Pulmonary artery endothelial cell (primary cell): ENCODE measurements at places on chromosomes 1 and 21.
A peak's percentile ranks its signal among the peaks of the same experiment; 100 is the strongest.

- no peak for DNase-seq
Measured at GRCh38 chr1:113660088-113660487, 99.2 kb downstream of the PHTF1 start.

DNA sequence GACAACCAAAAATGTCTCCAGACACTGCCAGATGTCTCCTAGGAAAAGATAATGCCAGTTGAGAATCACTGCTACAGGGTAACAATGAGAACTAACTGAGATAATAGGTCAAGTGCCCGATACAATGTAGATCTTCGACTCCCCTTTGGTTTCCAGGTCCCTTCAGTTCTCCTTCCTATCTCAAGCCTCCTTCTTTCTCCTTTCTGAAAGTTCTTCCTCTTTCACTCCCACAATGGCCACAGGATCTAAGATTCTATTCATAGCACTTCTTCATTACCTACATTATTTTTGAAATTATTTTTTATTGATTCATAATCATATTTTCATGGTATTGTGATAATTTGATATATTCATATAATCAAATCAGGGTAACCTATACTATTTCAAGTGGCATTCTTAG lies 6.3 kb downstream of the PFDN2 start:
- no peak for DNase-seq

GRCh38 chr1:31549809-31550620 lies 26.3 kb upstream of the TINAGL1 start:
- DNase-seq = no peak

- DNase-seq = no peak
Measured at GRCh38 chr21:34313116-34313515, 50.7 kb upstream of the KCNE2 start.

DNA sequence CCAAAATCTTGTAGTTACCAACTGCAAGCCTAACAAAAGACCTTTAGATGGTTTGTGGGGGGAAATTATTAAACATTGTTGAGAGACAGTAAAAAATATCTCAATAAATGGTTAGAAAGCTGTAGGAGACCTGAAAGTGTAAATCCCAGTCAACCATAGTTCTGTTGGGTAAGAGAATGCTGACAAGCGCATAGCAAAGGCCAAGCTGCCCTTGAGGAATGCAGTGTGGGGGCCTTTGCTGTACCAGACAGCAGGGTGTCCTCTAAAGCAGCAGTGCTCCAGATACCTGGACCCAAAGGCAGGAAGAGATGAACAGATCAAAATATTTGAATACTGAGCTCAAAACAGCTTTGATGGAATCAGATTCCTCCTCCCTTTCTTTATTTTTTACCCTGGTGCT lies 54.6 kb downstream of the OBSCN start:
- DNase-seq = no peak

DNA sequence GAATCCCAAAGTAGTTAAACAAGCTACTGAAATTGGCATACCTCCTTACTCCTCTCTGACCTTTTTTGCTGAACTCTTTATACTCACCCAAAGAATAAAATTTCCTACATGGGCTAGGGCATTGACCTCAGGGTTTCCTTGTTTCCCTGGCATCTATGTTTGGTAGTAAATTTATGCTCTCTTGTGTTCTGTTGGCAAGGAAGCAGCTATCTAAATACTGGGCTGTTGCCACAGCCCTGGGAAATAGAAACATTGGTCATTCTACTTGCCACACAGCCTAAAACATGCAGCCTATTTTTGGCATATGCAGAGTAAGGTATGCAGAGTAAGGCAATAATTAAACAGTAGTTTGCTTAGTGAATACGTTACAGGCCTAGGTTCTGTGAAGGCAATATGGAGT lies 351.4 kb downstream of the HLX start:
- DNase-seq = no peak

GRCh38 chr1:26991310-26992116 lies 2.0 kb upstream of the TRNP1 start:
- no peak for DNase-seq

GRCh38 chr21:32055305-32055704 lies 182.5 kb downstream of the HUNK start:
- DNase-seq = no peak

DNA sequence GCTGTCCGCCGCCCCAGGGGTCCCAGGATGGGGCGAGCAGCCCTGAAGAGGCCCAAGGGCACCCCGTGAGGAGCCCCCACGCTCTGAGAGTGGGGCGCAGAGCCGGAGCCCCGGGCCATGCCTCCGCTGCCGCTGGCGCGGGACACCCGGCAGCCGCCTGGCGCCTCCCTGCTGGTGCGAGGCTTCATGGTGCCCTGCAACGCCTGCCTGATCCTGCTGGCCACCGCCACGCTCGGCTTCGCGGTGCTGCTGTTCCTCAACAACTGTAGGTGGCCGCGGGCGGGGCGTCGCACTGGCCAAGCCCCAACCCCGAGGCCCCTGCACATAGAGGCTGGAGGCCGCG lies 14.5 kb downstream of the AGRN start:
- no peak for DNase-seq

GRCh38 chr21:46515109-46515508 lies 56.4 kb downstream of the DIP2A start:
- DNase-seq = no peak

GRCh38 chr1:21641537-21641936 lies 27.6 kb downstream of the RAP1GAP start:
- no peak for DNase-seq

DNA sequence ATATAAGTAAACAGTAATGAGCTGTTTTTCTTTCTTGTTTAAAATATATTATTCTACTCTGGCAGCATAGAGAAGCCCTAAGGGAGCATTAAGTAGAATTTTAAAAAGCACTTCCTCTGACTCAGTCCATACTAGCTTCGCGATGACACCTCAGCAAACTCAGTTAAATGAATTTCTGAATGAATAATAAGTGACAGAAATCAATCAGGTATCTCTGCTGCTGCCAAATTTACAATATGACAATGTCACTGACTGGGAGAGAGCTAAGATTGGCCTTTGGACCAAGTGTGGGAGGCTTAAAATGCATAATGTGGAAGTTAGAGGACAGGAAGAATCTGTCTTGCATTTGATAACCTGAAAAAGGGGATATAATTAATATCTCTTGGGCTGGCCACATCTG lies 296.1 kb downstream of the HHIPL2 start:
- DNase-seq = no peak

GRCh38 chr1:69433073-69433472 lies 134.6 kb upstream of the LRRC7 start:
- DNase-seq = no peak

- DNase-seq = no peak
Measured at GRCh38 chr1:205664399-205665017, 15.8 kb downstream of the SLC45A3 start.

DNA sequence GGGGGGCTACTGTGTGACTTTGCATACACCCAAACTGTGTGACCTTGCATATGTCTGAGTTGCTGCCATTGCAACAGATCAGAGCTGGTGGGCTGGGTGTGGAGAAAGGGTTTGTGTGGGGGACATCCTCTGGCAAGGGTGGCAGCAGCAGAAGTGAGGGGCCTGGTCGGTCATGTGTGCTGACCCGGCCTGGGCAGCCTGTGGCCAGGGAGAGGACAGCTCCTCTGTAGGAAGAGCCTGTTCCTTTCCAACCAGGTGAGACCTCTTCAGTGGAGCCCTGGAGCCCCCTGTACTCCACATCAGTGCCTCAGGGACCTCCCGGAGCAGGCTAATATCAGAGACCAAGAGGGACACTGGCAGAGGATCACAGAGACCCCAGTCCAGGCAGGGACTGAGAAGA lies 8.3 kb downstream of the PCSK9 start:
- no peak for DNase-seq

DNA sequence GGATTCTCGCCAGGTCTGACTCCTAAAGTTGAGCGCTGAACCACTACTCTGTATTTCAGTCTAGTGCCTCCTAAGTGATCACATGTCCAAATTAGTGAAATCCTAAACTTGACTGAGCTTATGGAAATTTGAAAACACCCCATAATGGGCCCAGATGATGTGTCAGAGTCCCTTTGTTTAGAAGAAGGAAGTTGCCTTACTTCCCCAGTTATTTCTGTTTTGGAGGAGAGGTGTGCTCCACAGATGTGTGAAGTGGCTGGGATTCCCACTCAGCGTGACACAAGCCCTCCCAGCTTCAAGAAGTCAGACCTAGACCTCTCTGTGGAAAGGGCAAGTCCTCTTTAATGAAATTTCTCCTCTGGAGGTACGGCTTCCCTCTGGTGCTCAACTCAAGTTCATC lies 188.8 kb downstream of the TTLL7 start:
- DNase-seq = no peak

- DNase-seq = peak; percentile 11
Measured at GRCh38 chr1:83860490-83861221, 138.3 kb downstream of the TTLL7 start.

GRCh38 chr1:231629132-231629531 lies 2.5 kb downstream of the DISC1 start:
- DNase-seq = peak; percentile 13

- no peak for DNase-seq
Measured at GRCh38 chr1:67336157-67336556, 28.5 kb downstream of the IL12RB2 start.

GRCh38 chr1:1068517-1069055 lies 5.5 kb downstream of the RNF223 start:
- DNase-seq = no peak

DNA sequence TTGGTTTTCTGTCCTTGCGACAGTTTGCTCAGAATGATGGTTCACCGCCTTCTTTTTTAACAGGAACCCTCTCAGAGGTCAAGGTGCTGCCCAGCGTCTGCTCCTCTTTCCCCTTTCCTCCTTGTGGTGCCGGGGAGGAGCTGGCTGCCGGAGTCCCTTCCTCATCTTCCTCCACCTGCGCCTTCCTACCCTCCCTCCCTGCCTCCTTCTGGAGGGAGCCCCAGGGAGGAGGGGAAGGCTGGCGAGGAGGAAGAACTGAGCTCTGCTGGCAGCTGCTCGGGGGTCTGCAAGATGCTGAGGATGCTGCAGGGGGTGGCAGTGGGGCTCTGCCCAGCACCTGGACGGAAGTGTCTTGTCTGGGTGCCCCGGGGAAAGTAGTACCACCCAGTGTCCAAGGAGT lies 31.2 kb downstream of the BACE2 start:
- DNase-seq = no peak

- no peak for DNase-seq
Measured at GRCh38 chr1:10851024-10852013, 54.9 kb upstream of the CASZ1 start.

DNA sequence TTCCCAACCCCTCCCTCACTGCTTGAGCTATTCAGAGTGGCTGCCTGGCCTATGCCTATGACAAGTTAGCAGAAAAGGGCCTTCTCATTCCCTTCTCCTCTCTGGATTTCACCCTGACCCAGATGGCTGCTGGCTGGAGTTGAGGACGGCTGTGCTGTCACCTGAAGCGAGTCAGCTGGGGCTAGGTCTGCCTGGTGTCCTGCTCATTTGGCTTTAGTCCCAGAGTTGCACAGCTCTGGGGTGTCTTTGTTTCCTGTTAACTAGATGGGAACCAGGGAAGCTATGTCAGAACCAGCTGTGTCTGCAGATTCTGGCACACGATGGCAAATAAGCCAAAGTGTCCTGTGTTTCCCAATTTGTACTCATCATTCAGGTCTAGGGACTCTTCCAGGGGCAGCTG lies 52.9 kb downstream of the CNIH3 start:
- no peak for DNase-seq
